ENCODE measurements at places on chromosomes 6 and 20.

GRCh38 chr6:123745895-123746294 is 57.8 kb upstream of the NKAIN2 start:
- peak; percentile 20 for DNase-seq

DNA sequence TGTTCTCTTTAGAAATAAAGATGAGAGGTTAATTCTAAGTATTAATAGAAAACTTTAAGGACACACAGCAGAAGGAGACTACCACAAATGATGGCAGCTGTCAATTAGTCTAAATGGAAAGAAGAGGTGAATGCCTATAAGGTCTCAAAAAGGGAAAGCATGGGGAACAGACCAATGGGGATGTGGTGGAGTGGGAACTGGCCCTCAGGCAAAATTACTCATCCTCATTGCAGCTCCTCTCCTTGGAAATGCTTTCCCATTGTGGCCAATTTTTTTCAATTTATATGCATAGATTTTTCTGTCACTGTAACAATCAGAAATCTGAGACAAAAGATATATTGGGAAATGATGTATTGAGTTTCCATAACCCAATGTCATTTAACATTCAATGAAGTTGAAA is 222.9 kb upstream of the DEFB112 start:
- no peak for DNase-seq

DNA sequence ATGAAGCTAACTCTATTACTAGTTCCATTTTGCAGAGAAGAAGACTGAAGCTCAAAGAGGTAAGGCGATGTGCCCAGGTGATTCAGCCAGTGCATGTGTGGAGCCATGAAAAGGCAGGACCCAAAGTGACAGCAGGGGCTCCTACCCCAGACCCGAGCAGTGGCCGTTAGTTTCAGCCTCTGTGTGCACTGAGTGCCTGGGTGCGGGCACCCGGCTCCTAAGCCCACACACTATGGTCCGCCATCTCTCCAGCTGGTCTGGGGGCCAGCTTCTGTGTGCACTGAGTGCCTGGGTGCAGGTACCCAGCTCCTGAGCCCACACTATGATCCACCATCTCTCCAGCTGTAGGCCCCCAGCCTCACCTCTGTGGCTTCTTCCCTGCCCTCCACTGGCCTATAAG is 123.5 kb upstream of the CST7 start:
- DNase-seq: no peak

DNA sequence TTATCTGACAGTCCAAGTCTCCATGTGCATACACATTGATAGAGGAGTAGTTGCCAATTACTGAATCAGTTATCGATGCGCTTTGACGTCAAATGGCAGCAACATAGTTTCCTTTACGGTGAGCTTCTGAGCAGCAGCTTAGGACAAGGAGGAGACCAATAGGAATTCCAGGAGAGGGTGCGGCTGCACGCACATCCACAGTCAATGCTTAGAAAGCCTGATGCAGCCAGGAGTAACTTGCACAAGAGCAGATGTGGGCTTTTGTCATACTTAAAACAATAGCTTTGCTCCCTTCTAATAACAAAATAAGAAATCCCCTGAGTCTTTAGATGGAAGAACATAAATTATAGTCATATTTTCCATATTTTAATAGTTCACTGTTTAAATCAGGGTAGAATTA is 442.1 kb downstream of the BCKDHB start:
- DNase-seq: peak; percentile 84

DNA sequence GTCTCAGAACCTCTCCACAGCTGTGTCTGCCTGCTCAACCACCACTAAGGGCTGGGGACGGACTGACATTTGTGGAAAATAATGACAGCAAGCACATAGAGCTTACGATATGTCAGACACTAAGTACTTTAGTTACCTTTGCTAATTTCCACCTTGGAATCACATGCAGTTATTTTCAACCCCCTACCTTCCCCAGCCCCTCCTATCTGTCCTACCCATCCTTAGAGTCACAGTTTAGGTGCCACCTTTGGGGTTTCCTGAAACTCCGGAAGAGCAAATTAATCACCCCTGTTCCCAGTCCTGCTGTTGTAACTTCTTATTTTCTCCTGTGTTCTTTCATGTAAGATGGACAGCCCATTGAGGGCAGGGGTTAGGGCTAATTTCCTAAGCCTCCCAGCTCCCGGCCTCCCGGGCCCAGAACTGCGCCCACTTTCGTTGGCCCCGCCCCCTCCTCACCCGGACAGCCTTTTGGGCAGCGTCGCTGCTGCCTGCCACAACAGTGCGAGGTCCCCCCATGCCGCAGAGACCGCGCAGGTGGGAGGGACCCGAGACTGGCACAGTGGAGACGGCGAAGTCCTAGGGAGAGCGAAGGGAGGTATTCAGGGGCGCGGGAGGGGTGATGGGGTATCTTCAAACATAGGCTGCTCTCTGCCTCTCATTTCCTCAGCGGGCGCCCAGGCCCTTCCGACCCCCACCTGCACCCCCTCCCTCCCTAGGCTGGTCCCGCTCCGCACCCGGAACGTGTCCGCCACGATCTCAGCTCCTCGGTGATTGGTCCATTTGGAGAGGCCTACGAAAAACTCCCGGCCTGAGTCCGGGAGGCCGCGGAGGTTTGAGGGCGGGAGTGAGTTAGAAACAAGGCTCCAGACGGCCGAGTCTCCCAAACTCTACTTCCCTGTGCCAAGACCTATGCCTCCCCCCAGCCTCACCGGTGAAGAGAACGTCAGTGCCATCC is 1.1 kb downstream of the DDAH2 start:
- no peak for DNase-seq

GRCh38 chr6:8085053-8085511 is 17.3 kb downstream of the EEF1E1 start:
- DNase-seq: peak; percentile 35

GRCh38 chr20:57386762-57387161 is 4.4 kb upstream of the RBM38 start:
- no peak for DNase-seq

DNA sequence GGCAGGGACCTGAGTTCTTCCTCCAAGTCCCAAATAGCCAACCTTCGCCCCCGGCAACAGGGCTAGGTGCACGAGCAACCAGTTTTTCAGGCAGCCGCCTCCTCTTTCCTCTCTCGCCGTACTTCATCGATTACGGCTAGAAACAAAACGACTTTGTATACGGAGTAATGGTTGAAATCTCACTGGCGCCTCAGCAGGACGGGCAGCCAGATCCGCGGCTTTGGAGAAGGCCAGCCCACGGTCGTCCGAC is 333 bp upstream of the SMIM13 start:
- no peak for DNase-seq

- DNase-seq: peak; percentile 65
These were observed 31.1 kb downstream of the NTSR1 start for GRCh38 chr20:62739581-62740285.

DNA sequence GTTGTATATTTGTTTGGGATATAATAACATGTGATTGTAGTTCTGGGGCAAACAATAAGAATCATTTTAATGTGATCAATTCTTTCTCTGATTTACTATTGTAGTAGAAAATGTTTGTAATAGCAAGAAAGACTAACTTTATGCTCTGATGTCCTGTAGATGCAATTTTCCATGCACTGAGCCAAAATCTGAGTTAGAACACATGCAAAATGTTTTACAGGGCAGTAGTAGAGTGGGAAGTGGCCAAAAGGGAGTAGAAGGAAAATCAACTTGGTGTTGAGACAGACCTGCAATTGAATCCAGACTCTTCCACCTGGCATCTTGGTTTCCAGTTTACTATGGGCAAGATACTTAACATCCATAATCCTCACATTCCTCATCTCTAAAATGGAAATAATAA is 93.5 kb upstream of the BMP5 start:
- DNase-seq: no peak

DNA sequence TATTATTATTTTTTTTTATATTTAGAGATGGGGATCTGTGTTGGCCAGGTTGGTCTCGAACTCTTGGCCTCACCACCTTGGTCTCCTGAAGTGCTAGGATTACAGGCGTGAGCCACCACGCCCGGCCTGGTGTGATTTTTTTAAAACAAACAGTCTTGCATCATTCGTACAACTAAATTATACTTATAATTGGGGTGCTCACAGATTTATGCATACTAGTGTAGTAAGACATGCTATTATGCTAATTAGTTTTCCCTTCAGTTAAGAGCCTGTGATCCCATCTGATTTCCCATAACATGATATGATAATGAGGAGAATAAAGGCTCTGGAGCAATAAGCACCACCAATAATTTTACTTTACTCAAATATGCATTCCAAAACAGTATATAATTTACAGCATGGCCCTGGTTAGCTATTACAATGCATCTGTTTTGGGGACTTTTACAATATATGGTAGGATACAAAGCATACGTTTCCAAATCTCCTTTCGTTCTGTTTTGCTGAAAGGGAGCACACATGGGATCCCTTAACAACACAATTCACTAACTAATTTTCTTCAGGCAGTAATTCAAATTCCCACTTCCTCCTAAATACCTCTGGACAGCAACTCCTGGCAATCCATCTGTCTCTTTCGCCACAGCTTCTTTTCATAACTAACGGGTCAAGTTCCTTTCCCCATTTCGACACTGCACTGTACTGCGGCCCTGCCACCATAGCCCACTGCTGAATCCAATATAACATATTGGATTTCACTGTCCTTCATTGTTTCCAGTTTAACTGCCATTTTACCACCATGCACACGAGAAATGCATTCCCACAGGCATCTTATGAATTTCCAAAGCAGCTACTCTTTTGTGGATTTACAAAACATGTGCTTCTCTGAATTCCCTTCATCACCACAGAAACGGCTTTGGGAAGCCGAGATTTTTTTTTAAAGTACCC is 1.7 kb downstream of the NUDT3 start:
- DNase-seq: peak; percentile 70

GRCh38 chr20:15515691-15516090 is 1057.6 kb downstream of the KIF16B start:
- no peak for DNase-seq

DNA sequence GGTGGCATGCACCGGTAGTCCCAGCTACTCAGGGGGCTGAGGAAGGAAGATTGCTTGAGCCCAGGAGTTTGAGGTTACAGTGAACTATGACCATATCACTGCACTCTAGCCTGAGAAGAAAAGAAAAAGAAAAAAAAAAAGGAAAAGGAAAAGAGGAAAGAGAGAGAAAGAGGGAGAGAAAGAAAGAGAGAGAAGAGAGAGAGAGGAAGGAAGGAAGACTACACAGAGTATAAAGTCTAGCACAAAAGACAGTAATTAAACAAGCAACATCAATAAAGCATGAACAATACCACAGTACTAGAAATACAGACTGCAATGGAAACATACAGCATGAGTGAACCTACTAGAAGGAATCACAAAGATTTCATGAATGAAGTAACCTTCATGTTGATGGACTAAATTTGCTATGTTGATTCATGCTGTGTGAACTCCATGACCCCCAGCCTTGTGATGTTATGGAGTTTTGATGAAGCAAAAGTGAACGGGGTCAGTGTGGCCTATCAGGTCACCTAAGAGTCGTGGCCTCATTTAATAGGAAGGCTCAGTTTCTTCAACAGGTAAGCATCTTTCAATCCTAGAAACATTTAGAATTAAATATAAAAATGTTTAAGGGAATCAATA is 57.6 kb downstream of the NUDT3 start:
- no peak for DNase-seq

DNA sequence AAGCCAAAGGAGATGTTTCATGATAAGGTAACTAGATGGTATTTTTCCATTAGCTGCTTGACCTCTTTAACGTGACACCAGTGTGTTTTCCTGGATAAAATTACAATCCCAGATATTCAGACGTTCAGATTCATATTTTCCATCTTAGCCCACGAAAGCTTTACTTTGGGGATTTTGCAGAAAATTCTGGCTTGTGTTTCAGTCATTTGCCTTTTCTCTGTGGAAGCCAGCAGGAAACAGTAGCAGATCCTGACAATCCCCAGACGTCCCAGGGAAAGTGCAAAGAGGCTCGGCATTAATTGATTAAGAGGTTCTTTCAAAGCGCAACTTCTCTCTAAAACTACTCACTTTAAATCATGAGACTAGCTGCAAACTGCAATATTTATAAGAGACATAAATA is 243.6 kb downstream of the UST start:
- no peak for DNase-seq

GRCh38 chr6:156963712-156964700 is 186.8 kb downstream of the ARID1B start:
- DNase-seq: peak; percentile 35

GRCh38 chr6:3233321-3233720 is 5.9 kb upstream of the TUBB2B start:
- DNase-seq: no peak

DNA sequence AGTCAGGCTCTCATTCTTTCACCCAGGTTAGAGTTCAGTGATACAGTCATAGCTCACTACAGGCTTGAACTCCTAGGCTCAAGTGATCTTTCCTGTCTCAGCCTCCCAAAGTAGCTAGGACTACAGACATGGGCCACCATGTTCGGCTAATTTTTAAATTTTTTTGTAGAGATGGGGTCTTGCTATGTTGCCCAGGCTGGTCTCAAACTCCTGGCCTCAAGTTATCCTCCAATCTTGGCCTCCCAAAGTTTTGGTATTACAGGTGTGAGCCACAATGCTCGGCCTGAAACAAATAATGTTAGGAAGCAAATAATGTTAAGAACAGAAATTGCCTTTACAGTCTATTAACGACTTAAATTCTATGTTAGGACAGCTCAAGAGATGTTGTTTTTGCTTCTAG is 1.8 kb upstream of the UBR2 start:
- DNase-seq: no peak

GRCh38 chr6:15661853-15662325 is 939 bp downstream of the DTNBP1 start:
- DNase-seq: no peak

DNA sequence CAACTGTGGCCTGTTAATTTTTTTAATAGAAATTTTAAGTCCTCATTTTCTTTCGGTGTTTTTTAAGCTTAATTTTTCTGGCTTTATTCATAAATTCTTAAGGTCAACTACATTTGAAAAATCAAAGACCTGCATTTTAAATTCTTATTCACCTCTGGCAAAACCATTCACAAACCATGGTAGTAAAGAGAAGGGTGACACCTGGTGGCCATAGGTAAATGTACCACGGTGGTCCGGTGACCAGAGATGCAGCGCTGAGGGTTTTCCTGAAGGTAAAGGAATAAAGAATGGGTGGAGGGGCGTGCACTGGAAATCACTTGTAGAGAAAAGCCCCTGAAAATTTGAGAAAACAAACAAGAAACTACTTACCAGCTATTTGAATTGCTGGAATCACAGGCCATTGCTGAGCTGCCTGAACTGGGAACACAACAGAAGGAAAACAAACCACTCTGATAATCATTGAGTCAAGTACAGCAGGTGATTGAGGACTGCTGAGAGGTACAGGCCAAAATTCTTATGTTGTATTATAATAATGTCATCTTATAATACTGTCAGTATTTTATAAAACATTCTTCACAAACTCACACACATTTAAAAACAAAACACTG is 10.1 kb downstream of the HFE start:
- peak; percentile 57 for DNase-seq

GRCh38 chr6:41785254-41785653 is 2.2 kb upstream of the TOMM6 start:
- DNase-seq: no peak

DNA sequence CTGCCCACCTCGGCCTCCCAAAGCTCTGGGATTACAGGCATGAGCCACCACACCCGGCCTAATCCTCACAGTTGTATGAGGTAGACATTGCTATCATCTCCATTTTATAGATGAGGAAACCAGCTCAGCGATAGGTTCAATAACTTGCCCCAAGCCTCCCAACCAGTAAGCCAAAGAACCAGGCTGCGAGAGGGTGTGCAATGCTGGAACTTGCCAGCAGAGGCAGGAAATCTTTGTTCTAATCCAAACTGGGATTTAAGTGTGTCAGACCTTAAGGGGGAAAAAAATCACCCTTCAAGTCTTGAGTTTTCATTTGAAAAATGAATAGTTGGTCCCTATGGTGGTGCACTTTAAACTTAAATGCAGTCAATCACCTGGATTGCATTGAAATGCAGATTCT is 20.1 kb upstream of the RNGTT start:
- DNase-seq: peak; percentile 41

Measured in AG20443 (cell line).